ENCODE measurements at places on chromosomes 12 and 14.

DNA sequence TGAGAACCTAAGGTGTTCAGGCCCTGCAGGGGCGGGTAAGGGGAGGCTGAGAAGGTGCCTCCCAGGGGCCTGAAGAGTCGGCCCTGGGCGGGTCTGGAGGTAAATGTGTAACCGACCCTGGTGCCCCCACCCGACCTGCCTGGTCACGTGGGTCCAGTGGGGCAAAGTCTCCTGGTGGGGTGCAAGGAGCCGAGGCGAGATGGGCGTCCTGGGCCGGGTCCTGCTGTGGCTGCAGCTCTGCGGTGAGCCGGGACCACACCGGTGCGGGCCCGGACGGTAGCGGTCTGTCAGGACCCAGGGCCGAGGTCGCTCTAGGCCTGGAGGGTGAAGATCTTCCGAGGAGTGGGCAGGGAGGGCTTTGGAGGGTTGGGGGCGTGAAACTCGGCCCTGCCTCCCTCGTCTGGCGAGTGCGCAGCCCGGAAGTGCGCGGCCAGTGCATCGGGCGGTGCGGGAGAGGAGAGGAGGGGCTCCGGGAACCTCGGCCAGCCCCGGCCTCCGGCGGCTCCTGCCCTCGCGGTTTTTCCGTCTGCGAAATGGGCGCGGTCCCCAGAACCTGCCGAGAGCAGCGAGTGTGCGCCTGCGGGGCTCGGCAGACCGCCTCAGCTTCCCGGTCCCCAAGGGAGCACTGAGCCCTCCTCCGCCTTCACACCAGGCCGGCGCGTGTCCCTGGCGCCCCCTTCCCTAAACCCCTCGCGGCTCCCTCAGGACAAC, at the start of gene AMN:
Gene AMN, plus strand, starts transcription at position 174 of the 711 bp plus-strand sequence. Its CDS starts 26 bp downstream, at position 200.
- DNase-seq = no peak

- no peak for DNase-seq
Observed at GRCh38 chr12:105882404-105882803, 256.4 kb downstream of the NUAK1 start.

GRCh38 chr14:86321151-86321550, 791.2 kb downstream of the FLRT2 start:
- DNase-seq = no peak

GRCh38 chr12:126668961-126669360, 1598.0 kb upstream of the TMEM132C start:
- DNase-seq = no peak

DNA sequence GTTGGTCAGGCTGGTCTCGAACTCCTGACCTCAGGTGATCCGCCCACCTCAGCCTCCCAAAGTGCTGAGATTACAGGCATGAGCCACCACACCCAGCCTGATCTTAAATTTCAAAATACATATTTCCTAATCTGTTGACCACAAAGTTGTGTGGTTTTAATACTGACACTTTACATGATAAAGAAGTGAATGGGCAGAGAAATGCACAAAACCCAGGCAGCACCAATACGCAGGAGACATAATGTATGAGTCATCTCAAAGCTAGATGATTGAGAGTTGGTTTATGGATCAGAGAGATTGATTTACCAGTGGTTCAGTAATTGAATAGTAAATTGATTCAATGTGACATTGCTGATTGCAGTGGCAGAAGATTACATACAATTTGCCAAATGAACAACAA, 19.2 kb upstream of the PPP2R5E start:
- DNase-seq = no peak

DNA sequence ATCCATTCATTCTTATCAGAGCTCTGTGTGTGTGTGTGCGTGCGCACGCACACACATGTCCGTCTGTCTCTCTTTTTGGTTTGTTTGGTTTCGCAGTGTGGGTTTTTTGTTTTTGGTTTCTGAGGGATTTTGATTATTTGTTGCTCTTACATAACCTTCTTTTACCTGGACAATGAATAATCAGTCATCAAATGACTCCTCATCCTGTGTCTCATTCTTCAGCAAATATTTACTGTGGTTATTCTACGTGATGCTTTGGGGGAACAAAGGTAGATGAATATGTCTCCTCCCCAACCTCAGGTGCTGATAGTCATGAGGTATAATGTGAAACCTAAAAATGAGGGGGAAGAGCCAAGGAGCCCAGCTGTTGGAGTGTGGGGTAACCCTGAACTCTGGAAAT, 92.4 kb downstream of the SAMD4A start:
- no peak for DNase-seq

- no peak for DNase-seq
Observed at GRCh38 chr14:76827696-76828296, 1.6 kb downstream of the LRRC74A start.

DNA sequence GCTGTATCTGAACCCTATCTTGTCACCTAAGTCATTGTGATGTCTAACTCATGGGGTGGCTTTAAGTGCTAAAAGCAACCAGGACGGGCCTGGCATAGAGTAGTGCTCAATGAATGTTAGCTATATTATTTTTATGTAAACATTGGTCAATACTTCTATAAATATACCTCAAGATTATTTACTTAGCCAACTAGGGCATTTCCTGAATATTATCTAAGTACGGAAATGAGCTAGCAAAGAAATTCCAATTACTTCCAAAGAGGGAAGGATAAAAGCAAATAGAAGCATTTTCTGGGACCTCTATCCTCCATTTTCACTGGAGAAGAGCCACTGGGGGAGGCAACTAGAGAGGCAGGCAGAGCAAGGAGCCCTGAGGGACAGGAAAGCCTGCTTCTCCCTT, 20.6 kb downstream of the CCDC92 start:
- no peak for DNase-seq

- DNase-seq = no peak
Observed at GRCh38 chr12:89328151-89329030, 23.9 kb downstream of the DUSP6 start.

- no peak for DNase-seq
Observed at GRCh38 chr12:115467531-115467930, 783.6 kb upstream of the TBX3 start.

DNA sequence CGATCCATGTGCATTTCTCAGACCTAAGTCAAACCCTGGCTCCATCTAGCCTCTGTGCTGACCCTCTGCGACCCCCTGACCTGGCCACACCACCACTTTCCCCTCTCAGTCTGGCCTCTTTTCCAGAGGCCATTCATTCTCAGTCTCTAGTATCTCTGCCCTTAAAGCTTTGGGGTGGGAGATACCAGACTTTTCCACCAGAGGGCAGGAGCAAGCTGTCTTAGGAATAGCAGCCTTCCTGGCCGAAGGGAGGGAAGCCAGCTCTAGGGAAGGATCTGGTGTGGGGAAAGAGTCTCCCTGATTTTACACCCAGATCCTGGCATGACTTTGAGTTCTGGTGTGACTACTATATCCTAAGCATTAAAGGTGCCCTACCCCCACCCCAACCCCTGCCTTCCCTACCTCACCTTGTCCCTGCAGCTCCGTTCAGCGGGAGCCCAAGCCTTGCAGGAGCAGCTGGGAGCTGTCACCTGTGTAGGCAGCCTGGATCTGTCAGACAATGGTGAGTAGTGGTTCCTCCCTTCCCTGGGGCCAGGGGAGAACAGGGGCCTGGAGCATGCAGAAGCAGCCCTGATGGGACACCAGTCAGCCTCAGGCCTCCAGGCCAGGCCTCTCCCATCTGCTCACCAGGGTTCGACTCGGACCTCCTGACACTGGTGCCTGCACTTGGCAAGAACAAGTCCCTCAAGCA, 6.6 kb downstream of the CARMIL3 start:
- peak; percentile 81 for DNase-seq

GRCh38 chr14:61704554-61704953, 9.2 kb downstream of the HIF1A start:
- DNase-seq = no peak

DNA sequence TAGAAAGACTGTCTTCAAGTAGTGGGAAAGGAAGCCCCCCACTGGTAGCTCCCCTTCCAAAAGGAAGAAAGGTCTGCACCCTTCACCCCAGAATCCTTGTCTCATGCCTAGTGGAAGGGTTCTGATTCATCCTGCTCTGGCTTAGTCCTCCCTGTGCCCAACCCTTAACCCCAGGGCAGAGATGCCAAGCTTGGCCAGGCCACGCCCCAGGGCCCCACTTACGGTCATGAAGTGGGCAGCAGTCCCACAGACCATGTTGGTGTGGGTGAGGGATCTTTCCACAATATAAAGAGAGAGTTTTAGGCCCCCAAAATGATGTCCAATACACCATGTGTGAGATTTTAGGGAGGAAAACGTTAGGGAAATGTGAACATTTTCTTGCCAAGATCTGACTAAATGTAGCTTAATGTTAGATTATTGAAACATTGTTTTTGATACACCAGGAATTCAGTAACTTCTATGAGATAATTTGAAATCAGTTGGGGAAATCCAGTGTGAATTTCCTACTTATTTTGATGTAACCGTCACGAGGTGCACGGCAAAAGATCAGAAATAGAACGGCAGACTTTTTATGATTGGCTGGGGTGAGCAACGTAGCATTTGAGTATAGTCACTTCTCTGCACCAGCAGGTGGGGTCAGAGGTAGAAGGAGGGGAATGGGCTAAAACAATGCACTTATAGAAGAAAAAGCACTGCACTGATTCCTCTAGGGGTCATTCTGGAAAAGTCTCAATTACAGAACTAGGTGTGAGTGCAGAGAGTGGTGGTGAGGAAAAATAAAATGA, 8.2 kb upstream of the SSPN start:
- no peak for DNase-seq

DNA sequence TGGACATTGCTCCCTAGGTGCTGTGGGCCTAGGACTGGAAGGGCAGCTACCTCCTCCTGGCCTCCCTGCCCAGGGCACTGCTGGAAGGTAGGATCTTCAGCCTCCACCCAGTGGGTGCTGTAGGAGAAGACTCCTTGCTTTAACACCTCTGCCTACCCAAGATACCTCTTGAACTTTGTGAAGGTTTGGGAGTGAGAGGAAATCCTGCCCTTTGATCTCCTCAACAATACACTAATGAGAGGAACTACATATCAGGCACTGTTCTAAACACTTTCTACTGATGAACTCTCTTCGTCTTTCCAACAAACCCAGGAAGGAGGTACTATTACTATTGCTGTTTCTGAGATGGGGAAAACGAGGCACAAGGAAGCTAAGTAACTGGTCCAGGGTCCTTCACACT, 66.9 kb downstream of the PLEKHG3 start:
- DNase-seq = no peak

DNA sequence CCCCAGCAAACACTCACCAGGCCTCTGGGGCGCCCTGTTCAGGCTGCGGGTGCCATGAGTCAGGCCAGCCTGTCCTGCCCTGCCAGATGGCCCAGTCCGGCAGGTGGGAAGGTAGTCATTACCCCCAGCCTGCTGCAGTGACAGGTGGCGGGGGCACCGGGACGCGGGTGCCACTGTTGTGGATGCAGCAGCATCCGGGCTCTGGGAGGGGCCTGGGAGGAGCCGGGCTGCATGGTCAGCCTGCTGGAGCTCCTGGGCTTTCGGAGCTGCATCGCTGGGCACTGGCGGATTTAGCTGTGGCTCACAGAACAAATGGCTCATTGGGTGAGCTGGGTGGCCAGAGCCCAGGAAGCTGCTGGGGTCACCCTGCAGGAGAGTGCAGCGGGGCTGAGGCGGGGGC, 13.5 kb downstream of the CEP170B start:
- no peak for DNase-seq
